ENCODE measurements at places on chromosomes 2 and 18. TPM values are rescaled to one million over a fixed set of nuclear protein-coding genes. Genes with fewer than 3 reads are reported as not detected.

DNA sequence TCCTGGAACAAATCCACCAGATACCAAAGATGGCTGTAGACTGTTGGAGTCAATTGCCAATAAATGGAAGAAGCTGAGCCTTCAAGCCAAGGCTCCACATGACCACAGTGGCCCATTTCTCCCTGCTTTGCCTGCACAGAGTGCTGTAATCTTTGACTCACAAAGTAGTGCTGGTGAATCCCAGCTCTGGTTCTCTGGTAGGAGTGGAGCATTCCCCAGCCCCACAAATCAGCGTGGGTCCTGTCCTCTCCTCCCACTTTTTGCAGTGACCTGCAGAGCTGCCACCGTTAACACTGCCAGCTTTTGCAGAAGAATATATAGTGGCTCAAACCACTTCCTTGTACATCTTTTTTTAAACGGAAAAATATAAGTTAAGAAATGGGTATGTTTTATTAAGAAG, 93.9 kb downstream of the MGAT5 start:
- no peak for DNase-seq

- DNase-seq = no peak
Measured at GRCh38 chr18:48715711-48716361, 177.0 kb downstream of the CTIF start.

- DNase-seq = no peak
Measured at GRCh38 chr18:58249712-58250111, 205.7 kb downstream of the NEDD4L start.

DNA sequence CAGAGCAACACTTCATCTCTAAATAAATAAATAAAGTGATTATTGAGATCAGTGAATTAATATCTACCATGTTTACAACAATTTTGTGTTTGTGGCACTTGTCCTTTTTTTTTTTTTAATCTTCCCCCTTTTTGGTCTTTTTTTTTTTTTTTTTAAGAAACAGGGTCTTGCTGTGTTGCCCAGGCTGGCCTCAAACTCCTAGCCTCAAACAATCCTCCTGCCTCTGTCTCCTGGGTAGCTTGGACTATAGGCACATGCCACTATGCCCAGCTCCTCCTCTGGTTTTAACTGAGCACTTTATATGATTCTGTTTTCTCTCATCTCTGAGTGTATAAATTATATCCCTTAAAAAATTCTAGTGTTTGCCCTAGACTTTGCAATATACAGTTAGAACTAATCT, 30.3 kb downstream of the SLC4A5 start:
- DNase-seq = no peak

MC2R gene
- not detected for total RNA-seq
